NCI-H2171 (cell line): ENCODE measurements at places on chromosomes 7 and 10.

- DNase-seq: no peak
These were observed 370.8 kb downstream of the GRID1 start for GRCh38 chr10:85995791-85996190.

DNA sequence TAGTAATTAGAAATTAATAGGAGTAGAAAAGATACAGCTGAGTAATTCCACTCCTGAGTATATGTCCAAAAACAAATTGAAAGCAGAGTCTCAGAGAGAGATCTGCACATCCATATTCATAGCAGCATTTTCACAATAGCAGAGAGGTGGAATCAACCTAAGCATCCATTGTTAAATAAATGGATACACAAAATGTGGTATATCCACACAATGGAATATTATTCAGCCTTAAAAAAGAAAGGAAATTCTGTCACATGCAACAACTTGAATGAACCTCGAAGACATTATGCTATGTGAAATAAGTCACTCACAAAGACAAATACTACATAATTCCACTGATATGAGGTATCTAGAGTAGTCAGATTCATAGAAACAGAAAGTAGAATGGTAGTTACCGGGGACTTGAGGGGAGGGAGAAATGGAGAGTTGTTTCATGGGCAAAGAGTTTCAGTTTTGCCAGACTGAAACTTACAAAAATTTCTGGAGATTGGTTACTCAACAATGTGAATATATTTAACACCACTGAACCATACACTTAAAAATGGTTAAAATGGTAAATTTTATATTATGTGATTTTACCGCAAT lies 18.4 kb downstream of the VTI1A start:
- DNase-seq: no peak

- DNase-seq: no peak
These were observed 205.8 kb downstream of the FRMD4A start for GRCh38 chr10:14124941-14125340.

- no peak for DNase-seq
These were observed 13.0 kb upstream of the SMIM30 start for GRCh38 chr7:113131367-113131766.
